ENCODE measurements at places on chromosomes 16 and 17.

GRCh38 chr17:62134397-62134796 lies 69.3 kb upstream of the MED13 start:
- no peak for DNase-seq

DNA sequence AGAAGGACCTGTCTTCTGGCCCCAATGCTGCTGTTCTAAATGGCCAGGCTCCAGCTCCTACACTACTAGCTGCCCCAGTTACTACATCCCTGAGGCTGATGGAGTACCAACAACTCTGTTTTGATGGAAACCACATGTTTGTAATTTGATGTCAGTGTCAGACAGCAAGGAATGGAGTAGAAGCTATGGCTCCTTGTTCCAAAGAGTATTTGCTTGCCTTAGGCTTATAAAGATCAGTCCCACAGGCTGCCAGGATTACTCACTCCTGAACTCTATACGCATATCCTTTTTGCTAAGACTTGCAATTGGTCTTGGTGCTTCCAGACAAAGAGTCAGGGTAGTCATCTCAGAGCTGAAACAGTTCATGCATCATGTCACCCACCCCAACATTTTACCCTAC lies 139.6 kb downstream of the HS3ST3A1 start:
- peak; percentile 88 for DNase-seq

GRCh38 chr17:61504697-61505096 lies 52.5 kb downstream of the TBX4 start:
- peak; percentile 77 for DNase-seq

DNA sequence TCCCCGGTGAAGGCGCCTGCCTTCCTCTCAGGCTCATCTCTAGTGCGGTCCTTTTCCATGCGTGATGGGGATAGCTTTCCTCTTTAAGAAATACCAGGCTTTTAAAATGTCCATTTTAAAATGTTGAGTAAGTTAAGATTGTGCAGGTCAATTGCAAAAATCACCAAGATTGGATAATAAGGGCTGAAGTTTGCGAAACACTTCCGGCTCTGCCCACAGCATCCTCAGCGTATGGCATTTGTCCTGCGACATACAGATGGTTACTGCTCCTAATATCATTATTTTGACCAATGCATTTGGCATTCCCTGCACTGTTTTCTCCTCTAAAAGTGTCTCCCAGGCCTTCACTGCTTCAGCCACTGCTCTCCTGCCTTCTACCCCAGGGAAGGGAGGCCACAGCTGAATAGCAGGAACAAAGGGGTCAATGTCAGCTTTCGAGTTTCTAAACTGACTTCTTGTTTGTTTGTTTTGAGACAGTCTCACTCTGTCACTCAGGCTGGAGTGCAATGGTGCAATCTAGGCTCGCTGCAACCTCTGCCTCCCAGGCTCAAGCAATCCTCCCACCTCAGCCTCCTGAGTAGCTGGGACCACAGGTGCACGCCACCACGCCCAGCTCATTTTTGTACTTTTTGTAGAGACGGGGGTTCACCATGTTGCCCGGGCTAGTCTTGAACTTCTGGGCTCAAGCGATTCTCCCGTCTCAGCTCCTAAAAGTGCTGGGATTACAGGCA lies 91.9 kb downstream of the CRISPLD2 start:
- DNase-seq: no peak

- no peak for DNase-seq
These were observed 9.1 kb upstream of the HS3ST2 start for GRCh38 chr16:22804893-22805292.

DNA sequence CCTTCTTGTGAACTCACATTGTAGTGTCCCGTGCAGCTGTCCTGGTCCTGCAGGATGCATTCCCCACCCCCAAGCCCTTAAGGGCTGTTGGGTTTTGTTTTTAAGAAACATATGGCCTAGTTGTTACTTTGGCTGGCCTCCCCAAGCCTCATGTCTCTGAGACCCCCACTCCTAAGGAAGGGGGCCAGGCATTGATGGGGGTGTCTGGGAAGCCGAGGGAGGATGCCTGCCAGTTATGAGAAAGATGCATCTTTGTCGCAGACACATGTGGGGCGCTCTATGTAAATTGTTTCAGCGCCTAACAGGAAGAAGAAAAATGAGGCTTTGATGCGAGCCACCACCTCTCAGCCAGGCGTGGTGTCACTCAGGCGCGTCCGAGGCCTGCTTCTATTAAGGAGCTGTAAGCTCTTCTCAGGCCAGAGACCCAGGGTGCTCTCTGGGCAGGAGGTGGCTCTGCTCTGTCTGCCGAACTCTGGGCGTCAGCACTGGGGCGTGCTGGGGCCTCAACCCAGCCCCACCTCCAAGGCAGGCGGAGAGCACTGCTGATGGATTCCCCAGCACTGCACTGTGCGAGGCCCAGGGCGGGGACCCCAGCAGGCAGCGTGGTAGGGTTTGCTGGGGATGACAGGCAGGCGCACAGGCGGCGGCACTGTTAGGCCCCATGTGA lies 70.6 kb downstream of the SREBF1 start:
- no peak for DNase-seq

GRCh38 chr16:8905168-8905762 lies 23.1 kb downstream of the LITAFD start:
- DNase-seq: peak; percentile 29
